ENCODE measurements at places on chromosomes 7 and 10.

- DNase-seq = no peak
These were observed 939.6 kb upstream of the C7orf33 start for GRCh38 chr7:147650991-147651390.

DNA sequence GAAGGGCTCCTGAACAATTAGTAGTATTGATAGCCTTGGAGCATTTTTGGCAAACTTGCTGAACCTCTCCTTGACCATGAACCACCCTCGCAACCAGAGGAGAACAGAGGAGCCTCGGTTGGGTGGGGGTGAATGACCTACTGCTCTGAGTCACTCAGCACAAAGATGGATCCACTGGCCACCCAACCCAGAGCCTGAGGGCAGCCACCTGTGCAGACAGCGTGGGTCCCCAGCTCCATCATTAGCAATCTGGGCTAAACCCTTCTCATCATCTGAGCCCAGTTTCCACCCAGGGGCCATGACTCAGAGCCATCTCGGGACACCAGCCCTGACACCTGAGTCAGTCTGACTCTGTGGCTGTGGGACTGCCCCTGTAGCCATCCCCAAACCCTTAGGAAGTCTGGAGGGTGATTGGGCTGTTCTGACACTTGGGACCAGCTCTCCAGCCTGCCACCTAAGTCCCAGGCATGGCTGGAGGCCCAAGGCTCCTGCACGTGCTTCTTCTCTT, 171.8 kb upstream of the GPR26 start:
- no peak for DNase-seq

DNA sequence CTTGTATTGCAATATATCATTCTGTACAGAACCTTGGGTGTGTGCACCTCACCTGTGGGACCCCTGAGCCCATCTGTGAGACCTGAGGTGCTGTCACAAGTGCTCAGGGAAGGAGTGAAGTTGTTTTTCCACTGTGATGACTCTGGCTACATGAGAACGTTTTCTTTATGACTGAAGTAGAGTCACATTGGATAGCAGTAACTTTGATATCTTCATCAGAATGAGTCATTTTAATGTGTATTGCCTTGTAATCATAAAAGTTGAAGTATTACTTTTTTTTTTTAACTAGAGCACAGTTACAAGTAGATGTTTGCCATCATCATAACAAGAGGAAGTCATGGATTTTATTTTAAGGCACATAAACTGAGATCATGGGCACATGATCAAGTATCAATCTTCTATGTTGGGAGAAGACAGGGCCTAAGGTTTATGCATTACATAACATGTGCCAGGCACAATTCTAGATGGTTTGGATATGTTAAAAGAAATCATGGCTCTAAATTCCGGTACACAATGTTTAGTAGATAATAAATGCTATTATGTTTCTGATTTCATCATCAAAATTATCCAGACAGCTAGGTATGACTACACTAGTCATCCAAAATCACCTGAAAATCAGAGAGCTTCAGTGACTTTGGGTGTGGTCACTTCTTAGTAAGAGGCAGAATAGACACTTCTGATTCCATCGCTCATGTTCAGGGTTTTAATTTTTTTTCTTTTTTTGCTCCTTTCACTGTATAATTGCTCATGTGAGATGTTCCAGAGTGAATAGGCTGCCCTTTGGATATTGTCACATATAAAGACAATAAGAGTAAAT, 82.7 kb upstream of the KLF6 start:
- DNase-seq = no peak

- no peak for DNase-seq
These were observed 56.7 kb upstream of the TFEC start for GRCh38 chr7:116087291-116087690.

GRCh38 chr10:95403700-95404461, 113.1 kb upstream of the PDLIM1 start:
- no peak for DNase-seq

DNA sequence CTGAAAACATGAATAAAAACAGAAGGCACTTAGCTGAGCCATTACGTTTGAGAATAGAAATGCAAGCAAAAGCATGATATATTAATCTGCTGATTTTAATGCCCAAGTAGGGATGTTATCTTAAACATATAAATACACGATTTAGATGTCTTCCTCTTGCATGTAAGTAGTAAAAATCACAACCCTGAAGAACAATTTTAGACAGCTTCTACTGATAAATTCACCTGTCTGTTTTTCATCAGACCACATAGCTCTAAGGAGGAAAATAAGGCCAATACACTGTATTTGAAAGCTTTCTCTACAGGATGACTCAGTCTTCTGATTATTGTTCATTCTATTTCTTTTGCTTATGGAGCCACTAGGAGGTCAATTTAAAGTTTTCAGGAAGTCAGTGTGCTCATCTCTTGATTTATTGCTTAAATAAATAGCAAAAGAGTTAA, 210.9 kb upstream of the CHRM2 start:
- DNase-seq = no peak

DNA sequence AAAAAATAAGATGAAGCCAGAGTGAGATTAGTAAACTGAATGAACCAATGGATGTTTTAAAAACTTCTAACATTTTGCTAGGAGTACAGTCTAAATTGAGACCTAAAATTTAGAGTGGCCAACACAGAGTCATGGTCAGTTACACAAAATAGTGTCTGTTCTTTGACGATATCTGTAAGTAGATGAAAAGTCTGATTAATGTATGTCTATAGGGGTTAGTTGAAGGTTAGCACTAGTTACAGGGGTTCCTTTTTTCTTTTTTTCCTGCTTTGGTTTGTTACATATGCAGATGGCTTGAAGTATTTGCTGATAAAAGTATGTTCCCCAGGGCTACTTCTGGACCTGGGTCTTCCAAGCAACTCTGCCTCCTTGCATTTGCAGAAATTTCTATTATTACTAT, 90.1 kb upstream of the MTPN start:
- no peak for DNase-seq

DNA sequence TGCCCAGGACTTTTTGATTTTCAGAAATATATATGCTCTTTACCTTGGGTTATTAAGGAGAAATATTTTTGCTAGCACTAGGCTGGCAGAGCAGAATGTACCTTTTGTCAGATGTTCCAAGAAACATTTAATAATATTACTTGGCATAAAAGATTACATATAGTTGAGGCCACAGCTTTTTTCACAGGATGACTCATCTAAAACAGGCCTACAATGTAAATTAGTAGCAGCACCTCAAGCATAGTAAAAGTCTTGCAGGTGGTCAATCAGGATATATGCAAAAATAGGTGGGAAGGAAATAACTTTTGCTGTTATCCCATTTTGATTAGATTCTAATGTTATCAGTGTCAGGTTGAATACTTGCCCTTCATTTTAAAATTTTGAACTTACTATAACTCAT, 14.9 kb upstream of the ITGB1 start:
- no peak for DNase-seq

Measured in substantia nigra (tissue), 51 donors.